Tracheal epithelial cell (primary cell): ENCODE measurements at places on chromosomes 11 and 22. TPM values are rescaled to one million over a fixed set of nuclear protein-coding genes. Genes with fewer than 3 reads are reported as not detected.

Gene SLC22A25
- not detected in 2 replicates for total RNA-seq

Gene NAV2
- 5.5 and 16.9 TPM in 2 replicates for total RNA-seq

Gene CEP126
- total RNA-seq, result 0.24 and 1.1 TPM in 2 replicates

Gene XKR3
- total RNA-seq, result not detected in 2 replicates

Gene KRTAP5-7
- total RNA-seq, result not detected in 2 replicates

Gene ADORA2A
- 0.72 and 1.1 TPM in 2 replicates for total RNA-seq

Gene MCAT
- total RNA-seq, result 13.4 and 16.9 TPM in 2 replicates

Gene APOA1
- 0.85 TPM in 1 of 2 replicates, not detected in the other for total RNA-seq

Gene TBX10
- not detected in 2 replicates for total RNA-seq
